ENCODE measurements at places on chromosomes 16 and 17. TPM values are rescaled to one million over a fixed set of nuclear protein-coding genes. Genes with fewer than 3 reads are reported as not detected.

DNA sequence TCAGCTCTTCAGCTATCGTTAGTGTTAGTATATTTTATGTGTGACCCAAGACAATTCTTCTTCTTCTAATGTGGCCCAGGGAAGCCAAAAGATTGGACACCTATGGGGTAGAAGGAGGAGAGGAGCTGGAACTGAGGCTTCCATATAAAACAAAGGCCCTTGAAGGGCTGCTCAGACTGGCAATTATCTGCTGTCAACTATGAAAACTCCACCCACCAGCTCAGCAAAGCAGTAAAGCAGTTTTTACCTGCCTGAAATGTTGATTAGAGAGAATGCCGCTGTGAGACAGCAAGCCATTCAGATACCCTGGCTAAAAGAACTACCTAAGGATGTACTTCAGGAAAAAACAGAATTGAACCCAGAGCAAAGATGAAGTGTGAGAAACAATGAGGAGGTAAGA lies 45.9 kb upstream of the GNAO1 start:
- H3K4me3 ChIP-seq = no peak overlapping the region
- no peak for DNase-seq
- H3K36me3 ChIP-seq = no peaks in the 10 kb centered on the region
- H3K27ac ChIP-seq = no peak overlapping the region
- no peaks in the 10 kb centered on the region for H3K4me1 ChIP-seq

Gene IGF2BP1
- 1.3 TPM for total RNA-seq

DNA sequence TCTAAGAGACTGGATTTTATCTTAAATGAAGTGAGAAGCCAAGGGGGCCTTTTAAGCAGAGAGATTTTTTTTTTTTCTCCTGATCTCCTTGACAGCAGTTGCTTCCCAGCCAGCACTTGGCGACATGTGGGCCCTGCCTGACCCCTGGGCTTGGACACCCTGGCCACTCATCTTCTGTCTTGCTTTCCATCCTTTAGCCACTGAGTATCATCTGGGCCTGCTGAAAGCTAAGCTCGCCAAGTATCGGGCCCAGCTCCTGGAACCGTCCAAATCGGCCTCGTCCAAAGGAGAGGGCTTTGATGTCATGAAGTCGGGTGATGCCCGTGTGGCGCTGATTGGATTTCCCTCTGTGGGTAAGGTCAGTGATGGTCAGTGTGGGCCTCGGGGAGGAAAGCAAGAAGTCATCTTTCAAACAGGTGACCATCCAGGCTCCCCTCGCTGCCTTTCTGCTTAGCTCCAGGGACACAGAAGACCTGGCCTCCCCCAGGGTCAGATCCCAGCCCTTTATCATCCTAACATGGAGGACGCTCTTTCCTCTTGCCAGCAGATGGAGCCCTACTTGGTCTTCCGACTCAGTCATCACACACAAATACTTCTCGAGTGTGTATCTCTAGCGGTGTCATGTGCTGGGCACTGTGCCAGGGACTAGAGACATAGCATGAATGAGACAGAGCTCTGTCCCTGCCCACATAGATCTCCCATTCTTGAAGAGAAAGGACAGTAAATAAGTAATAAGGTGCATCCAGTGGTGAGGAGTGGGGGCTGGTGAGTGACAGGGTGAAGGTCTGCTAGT lies 6.1 kb downstream of the DRG2 start:
- no peaks in the 10 kb centered on the region for H3K4me1 ChIP-seq
- no peak for DNase-seq
- no peaks in the 10 kb centered on the region for H3K27me3 ChIP-seq
- H3K27ac ChIP-seq = no peak overlapping the region

DNA sequence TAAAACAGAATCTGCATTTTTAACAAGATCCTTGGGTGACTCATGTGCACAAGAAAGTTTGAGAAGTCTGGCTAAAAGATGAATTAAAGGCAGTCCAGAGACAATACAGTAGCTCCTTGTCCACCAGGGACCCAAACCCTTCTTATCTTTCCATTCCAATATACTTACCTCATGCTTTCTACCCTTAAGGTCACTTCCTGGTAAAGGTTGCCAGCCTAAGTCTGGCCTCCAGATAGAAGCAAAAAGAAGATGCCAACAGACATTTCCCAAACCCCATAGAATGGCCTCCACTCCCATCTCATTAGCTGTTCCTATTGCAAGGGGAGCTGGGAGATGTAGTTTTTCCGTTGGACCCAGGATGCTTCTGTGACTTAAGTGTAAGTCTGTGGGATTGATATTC lies 101.4 kb upstream of the XYLT1 start:
- H3K4me1 ChIP-seq = no peaks in the 10 kb centered on the region
- no peaks in the 10 kb centered on the region for H3K36me3 ChIP-seq
- H3K27me3 ChIP-seq = no peaks in the 10 kb centered on the region
- no peak overlapping the region for H3K27ac ChIP-seq

- peak overlapping the region; percentile 97 for H3K4me3 ChIP-seq
- no peaks in the 10 kb centered on the region for H3K27me3 ChIP-seq
- no peaks in the 10 kb centered on the region for H3K36me3 ChIP-seq
- H3K27ac ChIP-seq = peak overlapping the region; percentile 72
- no peaks in the 10 kb centered on the region for H3K4me1 ChIP-seq
Observed at GRCh38 chr16:28210979-28211588, 681 bp downstream of the XPO6 start.

DNA sequence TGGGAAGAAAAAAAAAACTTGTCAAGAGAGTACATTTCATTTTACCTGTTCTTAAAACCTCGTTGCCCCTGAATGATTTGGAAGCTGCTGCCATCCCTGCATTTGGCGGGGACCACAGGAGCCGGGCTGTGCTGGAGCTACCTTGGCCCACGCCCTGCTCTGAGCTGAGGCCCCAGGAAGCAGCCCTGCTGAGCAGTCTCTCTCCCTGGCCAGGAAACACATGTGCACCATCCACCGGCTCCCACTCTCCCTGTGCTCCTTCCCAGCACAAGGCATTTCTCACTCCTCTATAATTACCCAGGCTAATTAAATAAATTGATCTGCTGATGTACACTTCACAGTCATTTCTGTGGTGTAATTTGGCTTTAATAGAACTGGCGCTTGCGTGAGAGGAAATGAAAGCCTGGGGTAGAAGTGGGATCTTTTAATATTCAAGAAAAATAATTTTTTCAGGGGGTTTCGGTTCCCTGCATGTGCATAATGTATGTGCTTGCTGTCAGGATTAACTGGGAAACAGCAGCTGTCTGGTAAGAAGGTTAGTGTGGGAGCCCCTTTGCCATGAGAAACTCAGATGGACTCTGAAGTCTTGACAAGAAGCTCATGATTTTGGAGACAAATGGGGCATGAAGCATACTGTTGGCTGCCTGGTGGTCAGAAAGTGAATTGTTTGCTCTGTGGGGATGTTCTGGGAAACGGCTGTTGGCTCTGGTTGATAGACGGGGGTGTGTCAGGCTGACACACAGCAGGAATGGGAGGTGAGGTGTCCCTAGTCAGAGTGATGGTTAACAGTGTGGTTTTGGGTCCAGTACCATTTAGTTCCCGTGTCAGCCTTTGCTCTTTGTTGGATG lies 252.3 kb upstream of the EEF2KMT start:
- DNase-seq = no peak
- no peaks in the 10 kb centered on the region for H3K4me1 ChIP-seq
- H3K36me3 ChIP-seq = no peaks in the 10 kb centered on the region
- no peak overlapping the region for H3K27ac ChIP-seq

Gene RNF135
- total RNA-seq = 27.8 TPM

- peaks cover 43% of the 10 kb centered on the region for H3K4me1 ChIP-seq
- no peak overlapping the region for H3K4me3 ChIP-seq
- peaks cover 2% of the 10 kb centered on the region for H3K27me3 ChIP-seq
- H3K36me3 ChIP-seq = no peaks in the 10 kb centered on the region
- no peak for DNase-seq
Observed at GRCh38 chr17:79026376-79027273, 2.7 kb downstream of the C1QTNF1 start.

Gene VAT1
- 133 TPM for total RNA-seq

Gene MAPT
- 2.9 TPM for total RNA-seq

Gene MYLK3
- 0.31 TPM for total RNA-seq

Gene TBC1D3
- not detected for total RNA-seq

Gene IRX6
- total RNA-seq = 1.2 TPM

- H3K4me1 ChIP-seq = no peaks in the 10 kb centered on the region
- H3K27ac ChIP-seq = no peak overlapping the region
- no peaks in the 10 kb centered on the region for H3K27me3 ChIP-seq
- DNase-seq = no peak
- no peaks in the 10 kb centered on the region for H3K36me3 ChIP-seq
Observed at GRCh38 chr17:46264456-46265198, 30.3 kb upstream of the LRRC37A start.

Gene SOST
- total RNA-seq = 0.09 TPM

DNA sequence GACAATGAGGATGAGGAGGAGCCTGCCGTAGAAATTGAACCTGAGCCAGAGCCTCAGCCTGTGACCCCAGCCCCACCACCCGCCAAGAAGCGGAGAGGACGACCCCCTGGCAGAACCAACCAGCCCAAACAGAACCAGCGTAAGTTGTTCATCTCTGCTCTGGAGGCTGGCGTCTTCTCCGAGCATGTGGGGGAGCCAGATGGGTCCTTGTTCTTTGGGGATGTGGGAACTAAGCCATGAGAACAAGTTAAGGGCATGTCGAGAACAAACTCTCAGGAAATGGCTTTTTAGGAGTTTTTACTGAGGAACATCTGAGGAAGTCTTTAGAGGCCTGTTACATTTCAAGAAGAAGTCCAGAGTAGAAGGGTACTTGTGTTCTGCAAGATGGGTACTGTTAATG lies 8.2 kb upstream of the CARMIL2 start:
- no peak for DNase-seq
- H3K36me3 ChIP-seq = peaks cover 17% of the 10 kb centered on the region
- H3K4me1 ChIP-seq = no peaks in the 10 kb centered on the region
- no peak overlapping the region for H3K27ac ChIP-seq

GRCh38 chr16:2857451-2858244 lies at the start of gene PRSS22:
PRSS22 (minus strand) TSS chr16:2858170; CDS start chr16:2858104, 66 bp downstream.
- H3K27me3 ChIP-seq = no peaks in the 10 kb centered on the region
- H3K27ac ChIP-seq = peak within 1 kb of the TSS; percentile 85
- no peaks in the 10 kb centered on the region for H3K36me3 ChIP-seq
- no peaks in the 10 kb centered on the region for H3K4me1 ChIP-seq

Gene DNAAF1
- 4.8 TPM for total RNA-seq

- no peak overlapping the region for H3K27ac ChIP-seq
- H3K4me1 ChIP-seq = no peaks in the 10 kb centered on the region
- no peaks in the 10 kb centered on the region for H3K27me3 ChIP-seq
- no peak overlapping the region for H3K4me3 ChIP-seq
- H3K36me3 ChIP-seq = no peaks in the 10 kb centered on the region
- DNase-seq = no peak
Observed at GRCh38 chr17:50844117-50844700, 8.8 kb downstream of the WFIKKN2 start.

DNA sequence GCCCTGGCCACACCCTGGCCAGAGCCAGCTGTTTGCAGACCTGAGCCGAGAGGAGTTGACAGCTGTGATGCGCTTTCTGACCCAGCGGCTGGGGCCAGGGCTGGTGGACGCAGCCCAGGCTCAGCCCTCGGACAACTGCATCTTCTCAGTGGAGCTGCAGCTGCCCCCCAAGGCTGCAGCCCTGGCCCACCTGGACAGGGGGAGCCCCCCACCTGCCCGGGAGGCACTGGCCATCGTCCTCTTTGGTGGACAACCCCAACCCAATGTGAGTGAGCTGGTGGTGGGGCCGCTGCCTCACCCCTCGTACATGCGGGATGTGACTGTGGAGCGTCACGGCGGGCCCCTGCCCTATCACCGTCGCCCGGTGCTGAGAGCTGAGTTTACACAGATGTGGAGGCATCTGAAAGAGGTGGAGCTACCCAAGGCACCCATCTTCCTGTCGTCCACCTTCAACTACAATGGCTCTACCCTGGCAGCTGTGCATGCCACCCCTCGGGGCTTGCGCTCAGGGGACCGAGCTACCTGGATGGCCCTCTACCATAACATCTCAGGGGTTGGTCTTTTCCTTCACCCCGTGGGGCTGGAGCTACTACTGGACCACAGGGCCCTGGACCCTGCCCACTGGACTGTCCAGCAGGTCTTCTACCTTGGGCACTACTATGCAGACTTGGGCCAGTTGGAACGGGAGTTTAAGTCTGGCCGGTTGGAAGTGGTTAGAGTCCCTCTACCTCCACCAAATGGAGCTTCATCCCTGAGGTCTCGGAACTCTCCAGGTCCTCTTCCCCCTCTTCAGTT lies 578 bp downstream of the AOC2 start:
- H3K36me3 ChIP-seq = peaks cover 6% of the 10 kb centered on the region
- H3K27ac ChIP-seq = no peak overlapping the region
- H3K27me3 ChIP-seq = no peaks in the 10 kb centered on the region
- H3K4me3 ChIP-seq = no peak overlapping the region
- no peak for DNase-seq
- H3K4me1 ChIP-seq = peaks cover 2% of the 10 kb centered on the region

- no peak overlapping the region for H3K27ac ChIP-seq
- no peak for DNase-seq
- no peaks in the 10 kb centered on the region for H3K36me3 ChIP-seq
- no peak overlapping the region for H3K4me3 ChIP-seq
Observed at GRCh38 chr17:59277031-59277430, 54.4 kb upstream of the YPEL2 start.

DNA sequence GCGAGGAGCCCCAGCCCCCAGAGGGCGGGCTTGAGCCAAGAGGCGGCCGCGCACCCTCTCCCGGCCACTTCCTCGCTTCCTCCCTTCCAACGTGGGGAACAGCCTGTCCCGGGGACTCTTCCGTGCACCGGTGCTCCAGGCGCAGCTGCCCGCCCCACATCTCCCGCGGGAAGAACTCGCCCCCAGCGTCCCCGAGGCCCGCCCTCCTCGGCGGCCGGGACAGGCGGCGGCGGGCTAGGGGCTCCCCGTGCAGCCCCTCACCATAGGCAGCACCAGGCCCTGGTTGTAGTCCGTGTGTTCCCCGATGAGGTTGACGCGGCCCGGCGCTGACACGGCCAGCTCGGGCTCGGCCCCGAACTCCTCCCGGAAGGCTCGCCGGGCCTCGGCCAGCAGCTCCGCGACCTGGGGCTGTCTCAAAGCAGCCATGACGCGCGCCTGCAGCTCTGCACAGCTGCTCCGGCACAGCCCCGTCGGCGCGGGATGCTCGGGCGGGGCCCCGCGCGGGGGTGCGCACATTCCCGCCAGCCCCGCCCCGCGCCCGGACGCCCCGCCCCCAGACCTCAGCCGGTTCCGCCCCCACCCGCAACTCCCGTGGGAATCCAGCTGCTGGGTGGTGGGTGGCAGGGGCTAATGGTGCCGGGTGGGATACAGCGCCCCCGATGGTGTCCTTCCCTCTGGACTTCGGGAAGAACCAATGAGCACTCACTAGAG lies at the start of gene GALK1:
GALK1 (minus strand) TSS at position 482 of the 711 bp plus-strand sequence; CDS start at position 426, 56 bp downstream.
- H3K36me3 ChIP-seq = no peaks in the 10 kb centered on the region
- no peaks in the 10 kb centered on the region for H3K27me3 ChIP-seq
- H3K27ac ChIP-seq = peak within 1 kb of the TSS; percentile 78

Gene MBTD1
- total RNA-seq = 14.9 TPM

- no peak for DNase-seq
- H3K4me3 ChIP-seq = no peak overlapping the region
- no peaks in the 10 kb centered on the region for H3K27me3 ChIP-seq
- no peaks in the 10 kb centered on the region for H3K4me1 ChIP-seq
- no peaks in the 10 kb centered on the region for H3K36me3 ChIP-seq
Observed at GRCh38 chr17:33871720-33872540, 383.2 kb upstream of the CCL2 start.
